ENCODE measurements at places on chromosomes 7 and 10. TPM values are rescaled to one million over a fixed set of nuclear protein-coding genes. Genes with fewer than 3 reads are reported as not detected.

Gene PTPRN2
- total RNA-seq: 0.78 TPM

Gene CCM2
- 160 TPM for total RNA-seq

Gene RAMP3
- not detected for total RNA-seq

Gene BHLHA15
- total RNA-seq: not detected

Gene ASZ1
- total RNA-seq: not detected

- no peak for DNase-seq
- peaks cover 5% of the 10 kb centered on the region for H3K4me1 ChIP-seq
- H3K27ac ChIP-seq: peak overlapping the region; percentile 99
- peaks cover 32% of the 10 kb centered on the region for H3K27me3 ChIP-seq
Observed at GRCh38 chr10:96130326-96130995, 364 bp downstream of the ZNF518A start.

GRCh38 chr10:132005147-132005546, 23.4 kb upstream of the BNIP3 start:
- no peak overlapping the region for H3K4me3 ChIP-seq
- H3K27ac ChIP-seq: no peak overlapping the region
- peaks cover 11% of the 10 kb centered on the region for H3K27me3 ChIP-seq
- H3K4me1 ChIP-seq: peaks cover 10% of the 10 kb centered on the region
- peaks cover 7% of the 10 kb centered on the region for H3K36me3 ChIP-seq
- DNase-seq: no peak

DNA sequence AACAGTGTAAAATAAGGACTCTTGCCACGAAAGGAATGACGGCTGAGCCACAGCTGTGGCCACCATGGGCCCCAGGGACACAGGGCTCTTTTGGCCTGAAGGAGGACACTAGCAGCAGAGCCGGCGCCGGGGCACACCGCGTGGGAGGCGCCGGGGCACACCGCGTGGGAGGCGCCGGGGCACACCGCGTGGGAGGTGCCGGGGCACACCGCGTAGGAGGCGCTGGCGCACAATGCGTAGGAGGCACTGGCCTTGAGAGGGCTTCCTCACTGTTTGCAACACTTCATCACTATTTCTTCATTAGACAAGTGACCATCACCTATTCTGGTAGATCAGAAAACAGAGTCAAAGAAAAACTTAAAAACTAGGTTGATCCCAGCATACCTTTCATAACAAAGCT, 23.4 kb downstream of the ESYT2 start:
- H3K4me1 ChIP-seq: peaks cover 76% of the 10 kb centered on the region
- H3K27me3 ChIP-seq: no peaks in the 10 kb centered on the region
- no peak for DNase-seq
- peaks cover 24% of the 10 kb centered on the region for H3K36me3 ChIP-seq
- no peak overlapping the region for H3K4me3 ChIP-seq

DNA sequence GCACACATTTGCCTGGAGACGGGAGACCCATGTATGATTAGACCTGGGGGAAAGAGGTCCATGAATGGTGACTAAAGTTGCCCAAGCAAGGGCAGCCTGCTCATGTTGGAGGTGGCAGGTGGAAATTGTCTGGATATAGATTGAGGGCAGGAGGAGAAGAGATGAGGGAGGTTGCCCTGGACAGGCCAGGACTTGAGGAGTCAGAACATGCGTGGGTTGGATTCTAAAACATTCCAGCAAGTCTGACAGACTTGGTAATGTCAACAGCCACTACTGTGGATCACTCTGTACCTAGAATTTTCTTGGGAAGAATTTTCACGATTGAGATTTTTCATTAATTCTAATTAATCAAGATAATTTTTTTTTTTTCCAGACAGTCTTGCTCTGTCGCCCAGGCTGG, 19.1 kb upstream of the SVOPL start:
- DNase-seq: no peak
- no peak overlapping the region for H3K27ac ChIP-seq
- peaks cover 17% of the 10 kb centered on the region for H3K4me1 ChIP-seq
- no peaks in the 10 kb centered on the region for H3K27me3 ChIP-seq

GRCh38 chr10:62527019-62527827, 153.1 kb downstream of the ZNF365 start:
- H3K4me3 ChIP-seq: peak overlapping the region; percentile 67
- H3K4me1 ChIP-seq: peaks cover 45% of the 10 kb centered on the region
- peak overlapping the region; percentile 89 for H3K27ac ChIP-seq
- H3K27me3 ChIP-seq: no peaks in the 10 kb centered on the region

GRCh38 chr10:78296785-78297184, 263.1 kb downstream of the RPS24 start:
- H3K27ac ChIP-seq: no peak overlapping the region
- no peaks in the 10 kb centered on the region for H3K27me3 ChIP-seq
- no peaks in the 10 kb centered on the region for H3K36me3 ChIP-seq
- no peaks in the 10 kb centered on the region for H3K4me1 ChIP-seq
- no peak overlapping the region for H3K4me3 ChIP-seq

GRCh38 chr10:118276204-118276603, 65.9 kb downstream of the FAM204A start:
- H3K4me3 ChIP-seq: no peak overlapping the region
- H3K27ac ChIP-seq: no peak overlapping the region
- DNase-seq: no peak
- peaks cover 15% of the 10 kb centered on the region for H3K27me3 ChIP-seq
- H3K4me1 ChIP-seq: no peaks in the 10 kb centered on the region
- peaks cover 18% of the 10 kb centered on the region for H3K36me3 ChIP-seq

DNA sequence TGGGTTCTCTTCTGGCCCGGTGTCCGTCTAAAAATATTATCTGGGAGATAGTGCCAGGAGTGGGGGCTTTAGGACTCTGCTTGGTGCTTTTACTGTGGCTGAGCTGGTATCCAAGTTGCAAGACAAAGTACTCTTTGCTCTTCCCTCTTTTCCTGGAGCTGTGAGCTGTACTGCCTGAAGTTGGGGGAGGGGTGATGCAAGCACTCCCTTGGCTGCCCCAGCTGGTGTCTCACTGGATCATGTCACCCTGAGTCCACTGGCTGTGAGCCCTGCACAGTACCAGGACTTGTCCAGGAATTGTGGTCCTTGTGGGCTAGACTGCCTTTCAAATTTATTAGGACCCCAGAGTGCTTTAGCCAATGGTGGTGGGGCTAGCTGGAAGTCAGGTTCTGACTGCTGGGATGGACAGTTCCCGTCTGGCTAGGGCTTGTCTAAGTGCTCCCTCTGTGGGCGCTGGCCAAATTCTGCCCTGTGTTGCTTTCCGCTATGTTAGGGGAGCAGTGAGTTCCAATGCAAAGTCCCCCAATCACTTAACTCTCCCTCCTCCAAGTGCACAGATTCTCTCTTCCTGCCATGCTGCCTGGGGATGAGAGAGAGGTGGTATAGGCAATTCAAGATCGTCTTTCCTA, 13.1 kb downstream of the CC2D2B start:
- H3K4me3 ChIP-seq: no peak overlapping the region
- H3K36me3 ChIP-seq: peaks cover 2% of the 10 kb centered on the region
- no peak overlapping the region for H3K27ac ChIP-seq
- no peak for DNase-seq
- H3K27me3 ChIP-seq: peaks cover 8% of the 10 kb centered on the region

DNA sequence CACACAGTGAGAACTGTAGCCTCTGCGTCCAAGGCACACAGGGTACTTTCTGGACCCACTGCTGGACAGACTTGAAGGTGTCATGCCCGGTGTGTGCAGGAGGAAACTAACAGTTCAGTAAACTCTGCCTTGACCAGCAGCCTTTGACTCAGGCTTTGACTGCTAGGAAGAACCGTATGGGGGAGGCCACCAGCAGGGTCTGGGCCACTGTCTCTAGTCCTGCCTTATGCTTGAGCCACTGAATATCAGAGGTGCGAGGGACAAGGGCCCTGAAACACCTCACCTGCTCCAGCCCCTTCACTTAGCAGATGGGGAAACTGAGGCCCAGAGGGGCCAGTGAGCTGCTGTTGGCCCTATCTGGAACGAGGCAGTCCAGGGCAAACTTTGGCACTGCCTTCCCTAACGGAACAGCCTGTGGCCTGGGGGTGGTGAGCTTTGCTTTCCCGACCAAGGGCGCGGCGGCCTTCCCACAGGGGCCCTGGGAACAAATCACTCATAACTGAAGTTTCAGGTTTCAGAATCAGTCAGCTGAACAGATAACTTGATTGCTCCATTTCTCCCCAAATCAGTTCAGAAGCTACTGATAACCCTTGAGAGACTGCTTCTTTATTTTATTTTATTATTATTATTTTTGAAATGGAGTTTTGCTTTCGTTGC, 130.0 kb downstream of the FAM53B start:
- no peak for DNase-seq
- H3K36me3 ChIP-seq: no peaks in the 10 kb centered on the region
- H3K27ac ChIP-seq: peak overlapping the region; percentile 75
- H3K4me1 ChIP-seq: peaks cover 71% of the 10 kb centered on the region

- H3K4me1 ChIP-seq: no peaks in the 10 kb centered on the region
- H3K36me3 ChIP-seq: peaks cover 12% of the 10 kb centered on the region
- no peak overlapping the region for H3K4me3 ChIP-seq
- DNase-seq: no peak
Observed at GRCh38 chr10:94991243-94991888, 52.9 kb downstream of the CYP2C9 start.
